ENCODE measurements at places on chromosomes 11 and 22.

DNA sequence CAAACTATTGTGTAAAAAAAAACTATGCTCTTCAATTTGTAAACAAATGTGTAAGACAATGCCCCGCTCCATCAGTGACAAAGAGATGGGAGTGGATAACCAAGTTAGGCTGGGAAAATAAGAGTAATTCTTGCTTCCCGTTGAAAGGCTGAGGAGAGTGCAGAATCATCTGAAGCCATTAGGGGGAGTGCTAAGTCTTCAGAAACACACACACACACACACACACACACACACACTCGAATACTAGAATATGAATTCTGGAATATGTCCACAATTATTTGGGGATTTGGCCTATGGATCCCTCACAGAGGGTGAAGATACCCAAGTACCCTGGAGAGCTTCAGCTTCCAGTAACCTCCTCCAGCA, 27.8 kb upstream of the ROBO3 start:
- no peak for DNase-seq

DNA sequence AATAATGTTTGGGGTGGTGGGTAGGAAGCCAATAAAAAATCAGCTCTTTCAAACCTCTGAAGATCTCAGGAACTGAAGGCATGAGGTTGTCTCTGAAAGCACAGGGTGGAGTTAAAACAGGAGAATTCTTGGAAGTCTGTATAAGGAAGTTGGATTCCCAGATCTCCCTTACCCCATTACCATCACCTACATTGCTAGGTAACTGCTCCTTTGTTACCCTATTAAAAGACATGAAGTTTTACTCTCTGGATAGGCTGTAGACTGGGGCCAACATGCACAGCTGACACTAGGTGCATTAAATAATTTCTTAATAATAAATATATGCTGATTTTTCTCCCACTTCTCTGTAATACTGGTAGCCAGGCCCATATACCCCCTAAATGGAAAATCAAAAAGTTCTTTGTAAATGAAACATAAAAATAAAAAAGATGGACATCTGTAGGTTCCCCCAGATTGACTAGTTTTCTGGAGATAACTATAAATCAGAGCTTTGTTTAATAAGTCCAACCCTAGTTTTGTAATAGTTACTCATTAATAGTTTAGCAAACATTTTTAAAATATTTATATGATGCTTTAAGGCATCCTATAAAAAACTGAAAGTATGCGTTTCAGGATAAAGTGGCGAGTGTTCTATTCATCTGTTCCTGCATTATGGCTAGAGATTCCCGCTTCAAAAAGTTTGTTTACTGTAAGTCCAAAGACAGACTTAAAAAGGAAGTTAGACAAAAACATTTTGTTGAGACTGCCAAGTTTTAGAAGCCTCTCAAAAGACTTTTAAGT, 63.8 kb downstream of the KIF18A start:
- DNase-seq: no peak

DNA sequence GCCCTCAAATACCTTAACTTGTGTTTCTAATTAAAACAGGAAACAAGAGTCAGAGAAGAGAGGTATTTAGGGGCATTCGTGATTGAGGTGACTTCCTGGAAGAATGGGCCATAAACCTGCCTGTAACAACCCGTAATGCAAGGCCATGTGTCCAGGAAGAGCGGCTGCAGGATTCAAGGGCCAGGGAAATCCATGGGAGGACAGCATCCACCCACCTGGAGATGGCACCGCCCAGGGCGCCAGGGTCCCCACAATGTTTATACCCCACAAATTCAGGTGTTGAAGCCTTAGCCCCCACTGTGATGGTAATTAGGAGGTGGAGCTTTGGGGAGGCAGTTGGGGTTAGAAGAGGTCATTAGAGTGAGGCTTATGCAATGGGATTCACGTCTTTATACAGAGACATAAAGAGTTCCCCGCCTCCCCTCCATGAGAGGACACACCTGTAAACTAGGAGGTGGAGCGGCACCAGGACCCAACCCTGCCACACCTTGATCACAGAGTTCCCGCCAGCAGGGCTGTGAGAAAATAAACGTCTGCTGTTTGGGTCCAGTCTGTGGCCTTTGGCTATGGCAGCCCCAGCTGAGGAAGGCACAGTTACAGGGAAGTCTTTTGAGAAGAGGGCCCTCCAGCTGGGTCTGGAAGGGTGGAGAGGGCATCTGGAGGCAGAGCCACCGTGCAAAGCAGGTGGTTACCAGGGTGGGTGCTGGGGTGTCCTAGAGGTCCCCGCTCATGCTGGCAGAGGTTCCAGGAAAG, 1394.3 kb downstream of the TBC1D22A start:
- no peak for DNase-seq

DNA sequence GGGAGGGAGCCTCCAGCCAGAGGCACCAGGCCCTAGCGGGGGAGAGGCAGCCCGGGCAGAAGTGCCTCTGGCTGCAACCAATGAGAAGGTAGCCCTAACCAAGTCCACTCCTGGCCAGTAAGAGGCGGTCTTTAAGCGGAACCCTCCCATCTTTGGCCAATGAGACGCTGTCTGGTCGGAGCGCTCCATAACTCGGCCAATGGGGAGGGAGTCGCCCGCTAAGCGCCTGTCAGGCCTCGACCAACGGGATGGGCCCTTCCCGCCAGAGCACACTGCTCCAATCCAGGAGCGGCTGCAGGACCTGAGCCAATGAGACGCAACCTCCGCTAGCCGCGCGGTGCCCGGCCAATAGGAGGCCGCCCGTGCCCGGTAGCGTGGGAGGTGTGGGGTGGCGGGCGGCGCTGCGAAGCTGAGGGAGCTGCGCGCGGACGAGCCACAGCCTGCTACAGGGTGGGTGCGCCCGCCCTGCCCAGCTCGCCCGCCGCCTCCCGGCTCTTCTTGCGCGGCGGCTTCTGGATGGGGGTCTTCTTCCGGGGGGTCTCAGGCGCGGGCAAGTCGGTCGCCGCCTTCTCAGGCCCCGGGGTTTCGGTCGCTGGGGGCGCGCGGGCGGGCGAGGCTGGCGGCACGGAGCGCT, 12.6 kb downstream of the SCARF2 start:
- DNase-seq: no peak

- no peak for DNase-seq
Measured at GRCh38 chr11:70546191-70546940, 148.0 kb downstream of the CTTN start.

- DNase-seq: no peak
Measured at GRCh38 chr11:34565417-34566207, 52.0 kb upstream of the ELF5 start.

All from activated CD4-positive, alpha-beta T cell treated with anti-CD3 and anti-CD28 coated beads for 4 hours (primary cell).